ENCODE measurements at places on chromosomes 4 and X.

- no peak for DNase-seq
Observed at GRCh38 chr4:137800861-137801260, 268.6 kb upstream of the PCDH18 start.

DNA sequence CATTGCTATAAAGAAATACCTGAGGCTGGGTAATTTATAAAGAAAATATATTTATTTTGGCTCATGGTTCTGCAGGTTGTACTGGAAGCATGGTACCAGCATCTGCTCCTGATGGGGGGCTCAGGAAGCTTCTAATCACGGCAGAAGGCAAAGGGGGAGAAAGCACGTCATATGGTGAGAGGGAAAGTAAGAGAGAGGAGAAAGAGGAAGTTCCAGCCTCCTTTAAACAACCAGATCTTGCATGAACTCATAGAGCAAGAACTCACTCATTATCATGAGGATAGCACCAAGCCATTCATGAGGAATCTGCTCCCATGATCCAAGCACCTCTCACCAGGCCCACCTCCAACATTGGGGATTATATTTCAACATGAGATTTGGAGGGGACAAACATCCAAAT, 125.0 kb upstream of the GRPR start:
- no peak for DNase-seq

DNA sequence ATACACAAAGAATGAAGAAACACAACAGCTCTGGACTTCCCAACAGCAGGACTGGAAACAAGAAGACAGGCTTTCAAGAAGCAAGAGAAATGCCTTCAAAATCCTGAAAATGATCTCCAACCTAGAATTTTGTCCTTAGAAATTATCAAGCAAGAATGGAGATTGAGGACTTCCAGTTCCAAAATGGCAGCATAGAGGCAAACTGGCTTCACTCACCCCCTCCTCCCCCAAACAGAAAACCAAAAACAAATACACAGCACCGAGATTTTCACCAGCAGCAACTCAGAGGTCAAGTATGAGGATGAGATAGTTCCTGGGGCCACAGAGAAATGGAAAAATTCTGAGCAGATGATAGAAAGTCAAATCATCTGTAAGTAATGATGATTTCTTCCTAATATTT, 40.5 kb upstream of the LRBA start:
- DNase-seq: no peak

DNA sequence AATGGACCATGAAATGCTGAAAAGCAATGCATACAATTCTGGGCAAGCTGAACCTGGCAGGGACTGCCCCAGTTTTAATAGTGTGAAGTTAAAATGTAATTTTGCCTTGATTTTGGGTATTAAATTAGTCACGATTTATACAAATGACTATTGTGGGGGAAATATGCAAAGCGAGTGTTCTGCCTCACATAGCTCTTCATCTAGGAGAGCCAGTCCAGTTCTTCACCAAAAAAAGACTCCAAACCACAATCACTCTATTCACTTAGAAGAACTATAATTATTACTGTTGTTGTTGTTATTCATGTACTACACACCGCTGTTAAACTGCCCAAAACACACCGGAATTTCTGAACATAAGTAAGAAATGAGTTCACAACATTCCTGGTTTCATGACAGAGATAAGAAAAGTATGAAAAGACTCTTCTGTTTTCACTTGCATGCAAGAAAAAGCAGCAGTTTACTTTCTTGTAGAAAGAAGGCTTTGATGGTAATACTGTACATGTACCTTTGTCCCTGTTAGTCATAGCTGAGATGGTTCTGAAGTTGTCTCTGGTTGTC, 101.9 kb downstream of the QRFPR start:
- DNase-seq: no peak

- peak; percentile 13 for DNase-seq
Observed at GRCh38 chrX:103157496-103158316, 57.2 kb upstream of the BEX4 start.

DNA sequence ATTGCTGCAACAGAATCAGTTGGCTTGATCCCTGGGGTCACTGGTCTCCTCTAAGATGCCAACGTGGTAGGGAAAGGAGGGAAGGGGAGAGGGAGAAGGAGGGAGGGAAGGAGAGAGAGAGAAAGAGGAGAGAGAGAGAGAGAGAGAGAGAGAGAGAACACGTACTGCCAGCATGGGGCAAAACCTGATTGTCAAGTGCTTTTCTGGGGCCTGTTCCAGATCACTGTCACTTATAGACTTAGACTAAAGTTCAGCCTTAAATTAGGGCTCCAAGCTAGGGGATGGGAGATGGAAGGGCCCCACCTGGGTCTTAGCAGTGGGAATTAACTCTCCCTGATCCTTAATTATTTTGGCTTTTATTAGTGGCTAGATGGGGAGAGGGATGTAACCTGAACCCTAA, 12.9 kb downstream of the SHROOM4 start:
- DNase-seq: no peak

DNA sequence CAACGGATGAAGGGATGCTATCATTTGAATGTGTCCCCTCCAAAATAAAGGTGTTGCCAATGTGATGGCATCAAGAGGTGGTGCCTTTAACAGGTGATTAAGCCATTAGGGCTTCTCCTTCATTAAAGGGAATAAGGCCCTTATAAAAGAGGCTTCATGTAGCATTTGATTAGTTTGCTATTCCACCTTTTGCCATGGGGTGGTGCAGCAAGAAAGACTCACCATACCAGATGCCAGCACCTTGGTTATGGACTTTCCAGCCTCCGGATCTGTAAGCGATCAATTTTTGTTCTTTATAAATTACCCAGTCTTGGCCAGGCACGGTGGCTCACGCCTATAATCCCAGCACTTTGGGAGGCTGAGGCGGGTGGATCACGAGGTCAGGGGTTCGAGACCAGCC, 7.9 kb upstream of the SLC25A43 start:
- DNase-seq: no peak

DNA sequence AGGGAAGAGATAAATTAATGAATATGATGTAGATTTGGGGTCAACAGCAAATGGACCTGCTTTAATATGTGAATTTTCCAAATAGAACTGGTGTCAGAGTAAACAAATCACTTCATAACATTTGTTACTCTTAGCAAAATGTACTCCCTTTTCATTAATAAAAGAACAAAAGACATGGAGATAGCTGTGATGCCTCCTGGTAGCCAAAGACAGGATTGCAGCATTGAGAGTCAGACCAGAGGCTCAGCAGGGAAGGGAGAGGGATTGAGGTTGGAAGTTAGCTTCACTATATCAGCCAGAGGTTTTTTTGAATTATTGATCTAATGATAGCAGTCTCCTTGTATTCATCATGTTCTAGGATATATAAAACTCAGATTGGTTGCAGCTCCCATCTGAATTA, 17.4 kb upstream of the RAB40A start:
- DNase-seq: no peak
